ENCODE measurements at places on chromosomes 4 and X.

GRCh38 chr4:81811562-81812293 lies 340.0 kb upstream of the RASGEF1B start:
- DNase-seq = no peak

GRCh38 chr4:7955393-7955792 lies 15.7 kb upstream of the AFAP1 start:
- DNase-seq = no peak

GRCh38 chrX:34891391-34891790 lies 51.2 kb upstream of the FAM47B start:
- DNase-seq = no peak

- DNase-seq = no peak
Observed at GRCh38 chr4:70734971-70735370, 13.2 kb downstream of the RUFY3 start.

- peak; percentile 4 for DNase-seq
Observed at GRCh38 chr4:146916479-146917076, 29.1 kb downstream of the TTC29 start.

DNA sequence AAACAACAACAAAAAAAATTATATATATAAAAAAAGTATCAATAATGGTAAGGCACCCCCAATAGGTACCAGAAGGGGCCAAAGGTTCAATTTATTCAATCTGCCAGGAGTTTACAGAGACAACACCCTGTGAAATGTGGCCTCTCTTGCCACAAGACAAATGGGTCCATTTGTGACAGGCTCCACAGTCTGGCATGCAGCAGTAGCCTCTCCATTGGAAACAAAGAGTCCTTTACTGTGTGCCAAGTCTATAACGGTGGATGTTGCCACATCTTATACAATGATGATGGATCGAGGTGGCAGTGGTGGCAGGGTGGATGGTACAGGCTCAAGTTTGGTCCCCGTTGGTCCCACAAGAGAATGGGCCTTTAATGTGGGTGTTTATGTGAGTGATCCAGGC lies 70.1 kb upstream of the SH3RF1 start:
- DNase-seq = no peak

DNA sequence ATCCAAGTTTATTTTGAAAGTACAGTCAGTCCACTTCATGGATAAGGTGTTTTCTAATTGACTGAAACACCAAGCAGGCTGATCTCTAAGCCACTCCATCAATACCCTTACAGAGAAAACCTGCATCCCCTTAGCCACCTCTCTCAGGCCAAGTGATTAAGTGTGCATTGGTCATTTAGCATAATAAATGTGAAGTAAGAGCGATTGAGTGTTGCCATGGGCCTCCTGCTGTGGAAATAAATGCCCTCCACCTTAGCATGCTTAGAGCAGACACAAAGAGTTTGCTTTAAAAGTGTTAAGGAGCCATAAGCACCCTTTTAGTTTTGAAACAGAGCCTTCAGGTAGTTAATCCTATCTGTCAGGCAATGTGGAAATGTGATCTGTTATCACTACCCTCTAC lies 386.5 kb downstream of the GPAT3 start:
- no peak for DNase-seq

DNA sequence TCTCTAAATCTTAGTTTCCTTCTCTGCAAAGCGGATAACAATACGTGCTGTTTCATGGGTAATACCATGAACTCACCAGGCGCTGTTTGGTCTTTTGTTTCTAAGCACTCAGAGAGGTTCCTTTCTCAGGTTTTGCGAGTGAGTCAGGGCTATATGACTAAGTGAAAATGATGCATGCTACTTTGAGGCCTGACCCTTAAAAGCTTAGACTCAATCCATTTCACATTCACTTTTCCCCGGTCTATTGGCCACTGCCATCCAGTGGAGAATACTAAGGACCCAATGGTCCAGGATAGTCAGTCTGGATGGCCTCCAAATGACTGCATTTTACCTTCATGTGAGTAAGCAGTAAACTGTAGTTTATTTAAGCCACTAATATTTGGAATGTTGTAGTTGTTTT lies 400.8 kb upstream of the SLIT2 start:
- no peak for DNase-seq

GRCh38 chr4:155952501-155952901 lies 1.2 kb downstream of the CTSO start:
- DNase-seq = no peak

DNA sequence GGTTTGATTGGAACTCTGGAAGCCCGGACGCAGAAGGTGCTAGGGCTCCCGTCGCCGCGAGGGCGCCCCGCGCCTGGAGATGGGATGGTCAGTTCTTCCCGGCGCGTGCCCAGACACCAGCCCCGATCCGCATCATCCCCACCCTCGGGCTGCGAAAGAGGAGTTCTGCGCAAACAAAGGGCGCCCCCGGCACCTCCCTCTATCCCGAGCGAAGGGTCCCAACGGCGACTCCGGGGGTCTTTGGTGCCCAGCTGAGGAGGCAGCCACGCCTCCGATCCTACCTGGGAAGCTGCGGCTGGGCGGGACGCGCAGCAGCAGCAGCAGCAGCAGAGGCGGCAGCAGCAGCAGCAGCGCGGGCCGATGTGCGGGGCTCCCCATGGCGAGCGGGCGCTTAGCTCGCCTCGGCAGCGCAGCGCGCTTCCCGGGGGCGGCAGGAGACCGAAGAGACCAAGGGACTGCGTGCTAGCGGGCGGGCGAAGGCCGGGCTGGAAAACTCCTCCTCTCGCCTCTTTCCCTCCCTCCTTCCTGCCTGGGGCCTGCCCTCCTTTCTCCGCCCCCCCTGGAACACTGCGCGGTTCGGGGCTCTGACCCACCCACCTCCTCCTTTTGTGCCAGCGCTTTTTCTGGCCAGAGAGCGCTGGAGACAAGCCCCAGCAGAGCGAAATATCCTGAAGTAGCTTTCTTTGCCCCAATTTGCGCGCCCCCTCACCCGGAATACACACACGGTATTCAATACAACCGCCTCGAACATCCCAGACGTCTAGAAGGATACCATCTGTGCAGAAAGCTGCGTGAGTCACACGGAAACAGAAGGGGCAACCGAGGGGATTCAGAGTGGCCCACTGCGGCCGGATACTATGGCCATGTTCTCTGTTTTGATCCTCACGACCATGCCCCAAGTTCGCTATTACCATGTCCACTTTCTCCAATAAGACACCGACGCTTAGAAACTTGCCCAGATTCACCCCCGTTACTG lies at the start of gene SRPX:
Gene SRPX, minus strand, starts transcription at position 457 of the 976 bp plus-strand sequence. Its CDS starts 79 bp downstream, at position 378.
- DNase-seq = no peak

DNA sequence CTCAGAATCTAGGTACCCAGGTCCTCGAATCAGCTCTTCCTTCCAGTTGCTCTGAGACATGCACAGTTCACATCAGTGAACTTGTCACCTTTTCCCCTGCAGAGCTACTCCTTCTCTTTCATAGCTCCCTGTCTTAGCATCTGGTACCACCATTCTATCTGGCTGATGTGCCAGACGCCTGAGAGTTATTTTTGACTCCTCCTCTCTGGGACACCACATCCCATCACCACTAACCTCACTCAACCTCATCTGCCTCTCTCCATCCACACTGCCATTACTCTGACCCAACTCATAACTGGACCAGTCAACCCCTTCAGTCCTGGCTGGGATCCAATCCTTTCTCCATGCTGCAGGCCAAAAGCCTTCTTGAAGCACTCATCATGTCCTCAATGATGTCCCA lies 44.5 kb downstream of the SLC2A9 start:
- DNase-seq = no peak

DNA sequence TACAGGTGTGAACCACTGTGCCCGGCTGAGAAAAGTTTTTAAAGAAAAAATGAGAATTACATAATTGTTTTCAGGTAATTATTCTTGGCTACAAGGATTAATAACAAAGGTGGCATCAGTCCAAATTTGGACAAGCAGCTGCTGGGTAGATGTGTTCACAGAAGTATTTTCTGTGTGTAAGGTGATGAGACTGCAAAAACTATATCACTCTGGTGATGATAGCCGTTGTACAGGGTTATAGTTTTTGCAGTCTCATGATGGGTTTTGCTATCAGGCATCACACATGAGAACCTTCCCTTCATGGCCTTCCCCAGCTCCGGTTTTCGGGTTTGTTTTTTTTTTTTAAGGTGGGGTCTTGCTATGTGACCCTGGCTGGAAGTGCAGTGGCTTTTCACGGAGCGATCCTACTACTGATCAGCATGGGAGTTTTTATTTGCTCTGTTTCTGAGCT lies 5.1 kb upstream of the SLC10A3 start:
- DNase-seq = no peak

GRCh38 chr4:59570860-59571476 lies 1629.2 kb upstream of the ADGRL3 start:
- DNase-seq = no peak

- no peak for DNase-seq
Observed at GRCh38 chr4:108094131-108094530, 74.6 kb downstream of the LEF1 start.

GRCh38 chrX:22196149-22196548 lies 76.6 kb upstream of the CBLL2 start:
- DNase-seq = no peak

DNA sequence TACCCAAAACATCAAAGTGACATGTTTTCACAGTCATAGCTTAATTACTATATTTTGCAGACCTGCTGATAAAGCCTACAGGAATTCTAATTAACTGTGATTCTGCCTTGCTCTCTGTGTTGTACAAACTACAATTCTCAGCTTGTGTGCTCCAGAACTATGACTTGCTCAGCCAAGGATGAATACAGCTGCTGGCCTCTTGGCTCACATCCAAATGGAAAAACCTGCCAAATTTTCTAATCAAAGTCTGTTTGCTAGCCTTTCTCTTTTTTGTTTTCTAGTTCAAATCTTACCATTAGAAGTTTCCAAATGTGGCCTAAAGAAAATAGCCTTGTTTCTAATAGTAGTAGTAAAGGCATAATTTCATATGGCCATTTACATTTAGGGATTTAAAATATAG lies 1176.8 kb downstream of the FAM133A start:
- peak; percentile 1 for DNase-seq

DNA sequence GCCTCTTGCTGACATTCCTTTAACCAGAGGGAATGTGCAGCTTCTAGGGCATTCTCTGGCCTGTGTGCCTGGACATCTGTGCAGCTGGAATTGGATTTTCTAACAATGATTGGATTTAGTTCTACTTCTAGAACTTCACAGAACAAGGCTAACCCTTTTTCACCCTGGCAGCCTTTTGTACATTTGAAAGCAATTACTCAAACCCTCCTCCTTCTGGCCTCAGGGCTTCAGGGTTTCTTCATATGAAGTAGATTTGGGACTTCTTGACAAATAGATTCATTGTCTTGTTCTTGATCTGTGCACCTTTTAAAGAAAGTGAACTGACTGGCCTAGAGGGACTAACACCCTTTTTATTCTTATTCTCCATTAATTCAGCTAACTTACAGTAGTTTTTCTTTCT lies 30.1 kb downstream of the SPATA18 start:
- no peak for DNase-seq

DNA sequence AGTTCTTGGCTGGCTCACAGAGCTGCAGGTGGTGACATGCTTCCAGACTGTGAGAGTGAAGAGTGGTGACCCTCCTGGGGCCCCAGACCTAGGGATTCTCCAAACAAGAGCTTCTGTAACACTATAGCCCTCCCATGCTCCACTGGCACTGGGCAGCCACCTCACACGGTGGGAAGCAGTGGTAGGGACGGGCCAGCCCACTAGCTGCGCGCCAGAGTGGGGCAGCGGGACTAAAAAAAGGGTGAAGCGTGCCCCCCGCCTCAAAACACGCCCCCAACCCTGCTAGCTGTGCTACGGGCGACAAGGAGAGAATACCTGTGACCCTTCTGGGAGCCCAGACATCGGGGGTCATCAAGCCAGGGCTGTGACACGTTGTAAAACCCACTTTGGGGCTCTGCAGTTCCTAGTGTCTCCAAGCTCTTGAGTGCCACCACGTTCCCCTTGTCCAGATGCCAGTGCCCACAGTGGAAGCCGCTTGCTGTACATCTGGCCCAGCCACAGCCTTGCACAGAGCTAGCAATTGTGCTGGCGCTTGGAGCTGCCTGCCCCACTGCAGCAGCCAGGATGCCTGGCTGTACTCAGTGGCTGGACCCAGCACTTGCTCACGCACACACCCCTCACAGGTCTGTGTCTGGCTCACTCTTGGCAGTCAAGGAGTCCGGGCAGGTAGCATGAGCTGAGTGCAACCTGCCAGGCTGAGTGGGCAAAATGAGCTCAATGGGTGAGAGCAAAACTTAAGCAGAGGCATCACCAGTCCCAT lies 100.0 kb downstream of the DCAF12L2 start:
- no peak for DNase-seq

GRCh38 chrX:48548871-48549270 lies 9.4 kb downstream of the TBC1D25 start:
- no peak for DNase-seq

DNA sequence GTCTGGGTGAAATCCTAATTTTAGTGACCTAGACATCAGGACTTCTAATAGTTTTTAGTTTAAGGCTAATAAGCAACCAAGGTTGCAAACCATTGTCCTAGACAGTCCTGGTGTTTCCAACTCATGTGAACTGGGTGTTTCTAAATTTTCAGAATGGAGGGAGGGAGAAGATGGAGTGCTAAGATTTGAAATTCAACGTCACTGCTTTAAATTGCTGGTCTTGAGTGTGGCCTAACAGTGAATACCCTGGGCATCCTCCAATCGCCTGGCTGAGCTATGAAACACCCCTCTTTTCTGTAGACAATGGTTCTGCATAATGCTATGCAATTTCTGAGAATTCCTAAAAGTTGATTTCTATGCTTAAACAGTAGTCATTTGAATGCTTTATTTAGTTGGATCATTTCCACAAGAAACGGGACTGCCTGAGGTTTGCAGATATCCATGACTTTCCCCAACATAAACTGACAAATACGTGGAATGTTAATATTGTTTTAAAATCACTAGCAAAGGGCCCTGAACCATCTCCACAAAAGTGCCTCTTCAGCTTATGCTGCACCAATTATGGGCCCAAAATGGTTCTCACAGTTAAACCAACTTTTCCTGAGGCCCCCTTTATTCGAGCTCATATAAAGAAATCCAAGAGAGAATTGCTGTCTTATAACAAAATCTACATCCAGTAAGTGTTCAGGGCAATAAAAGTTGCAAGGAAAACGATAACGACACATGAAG lies 1.1 kb downstream of the FBXL5 start:
- peak; percentile 34 for DNase-seq

DNA sequence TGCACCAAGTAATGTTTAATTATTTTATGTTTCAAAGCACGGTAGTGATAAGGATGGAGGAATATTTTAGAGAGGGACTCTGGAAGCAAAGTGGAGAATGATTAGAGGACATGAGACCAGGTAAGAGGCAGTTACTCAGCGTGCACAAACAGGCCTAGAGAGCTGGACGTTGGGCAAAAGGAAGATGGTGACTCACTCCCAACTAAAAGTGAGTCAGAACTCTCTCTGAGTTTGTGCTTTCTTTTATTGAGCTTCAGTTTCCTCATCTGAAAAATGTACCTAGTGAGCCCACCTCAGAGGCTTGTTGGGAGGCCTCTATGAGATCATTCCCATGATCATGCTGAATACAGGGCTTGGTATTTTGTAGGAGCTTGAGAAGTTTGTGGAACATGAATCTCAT lies 1.6 kb upstream of the ZC4H2 start:
- no peak for DNase-seq

GRCh38 chr4:86935853-86936733 lies 1.3 kb downstream of the AFF1 start:
- peak; percentile 40 for DNase-seq

All from NCI-H446 (cell line).